ENCODE measurements at places on chromosomes 1 and 21.
A peak's percentile ranks its signal among the peaks of the same experiment; 100 is the strongest.

- DNase-seq: no peak
Observed at GRCh38 chr1:203179667-203180005, 4.0 kb upstream of the MYBPH start.

GRCh38 chr1:36938819-36939218, 95.5 kb downstream of the GRIK3 start:
- DNase-seq: no peak

DNA sequence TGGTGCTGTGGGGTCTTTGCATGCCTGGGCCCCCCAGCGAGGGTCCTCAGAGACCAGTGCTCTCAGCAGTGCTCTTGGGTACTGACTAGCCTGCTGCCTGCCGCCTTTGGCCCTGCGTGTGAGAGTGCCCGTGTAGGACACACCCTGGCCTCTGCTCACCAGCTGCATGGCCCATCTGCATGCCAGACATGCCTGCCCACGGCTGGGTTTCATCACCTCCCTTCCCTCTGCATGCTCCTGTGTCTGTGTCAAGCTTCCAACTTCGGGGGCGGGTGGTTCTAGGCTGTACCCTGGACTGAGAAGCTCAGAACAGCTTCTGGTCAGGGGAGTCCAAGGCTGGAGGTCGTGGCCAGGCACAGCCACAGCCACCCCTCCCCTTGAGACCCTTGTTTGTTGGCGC, 56.9 kb downstream of the PTPRF start:
- no peak for DNase-seq

DNA sequence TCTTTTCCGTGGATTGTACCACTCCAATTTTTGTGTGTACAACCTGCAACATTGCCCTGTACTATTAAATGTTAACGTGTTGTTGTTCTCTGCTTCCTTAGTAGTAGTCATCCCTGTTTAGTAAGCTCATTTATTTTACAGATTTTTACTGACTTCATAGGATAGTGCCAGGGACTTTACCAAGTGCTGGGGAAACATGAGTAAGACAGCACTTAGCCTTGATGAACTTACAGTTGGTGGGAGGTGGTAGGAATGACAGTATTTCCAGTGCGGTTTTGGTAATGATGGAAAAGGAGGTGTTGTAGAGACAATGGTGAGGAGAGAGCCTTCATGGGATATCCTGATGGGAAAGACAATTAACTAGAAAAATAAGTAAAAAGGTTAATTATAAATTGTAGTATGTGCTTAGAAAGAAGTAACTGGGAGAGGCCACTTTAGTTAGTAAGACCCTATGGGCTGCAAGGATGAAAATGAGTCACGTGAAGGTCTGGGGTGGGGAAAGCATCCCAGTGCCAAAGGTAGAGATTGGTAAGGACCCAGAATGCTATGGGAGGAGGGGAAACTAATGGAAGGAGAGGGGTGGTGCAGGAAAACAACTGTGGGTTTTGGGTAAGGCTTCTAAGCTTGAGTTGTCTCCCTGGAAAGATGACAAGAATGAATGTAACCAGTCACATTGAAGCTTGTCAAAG, 1.7 kb downstream of the RLF start:
- DNase-seq: no peak

GRCh38 chr1:183443011-183443410, 24.8 kb upstream of the NMNAT2 start:
- no peak for DNase-seq

DNA sequence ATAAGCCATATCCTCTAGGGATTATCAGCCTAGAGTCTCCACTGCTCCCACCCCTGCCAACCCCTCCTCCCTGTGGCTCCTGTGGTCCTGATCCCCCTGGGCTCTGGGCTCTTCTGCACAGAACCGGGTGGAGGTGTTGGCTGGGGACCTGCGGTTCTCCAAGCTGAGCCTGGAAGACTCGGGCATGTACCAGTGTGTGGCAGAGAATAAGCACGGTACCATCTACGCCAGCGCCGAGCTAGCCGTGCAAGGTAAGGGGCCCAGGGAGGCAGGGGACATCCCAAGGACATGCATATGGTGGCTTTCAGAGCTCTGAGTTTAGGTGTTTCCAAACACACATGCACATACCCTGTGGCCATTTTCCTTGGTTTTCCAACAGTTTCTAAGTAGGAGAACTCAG, 19.3 kb downstream of the CNTN2 start:
- no peak for DNase-seq

DNA sequence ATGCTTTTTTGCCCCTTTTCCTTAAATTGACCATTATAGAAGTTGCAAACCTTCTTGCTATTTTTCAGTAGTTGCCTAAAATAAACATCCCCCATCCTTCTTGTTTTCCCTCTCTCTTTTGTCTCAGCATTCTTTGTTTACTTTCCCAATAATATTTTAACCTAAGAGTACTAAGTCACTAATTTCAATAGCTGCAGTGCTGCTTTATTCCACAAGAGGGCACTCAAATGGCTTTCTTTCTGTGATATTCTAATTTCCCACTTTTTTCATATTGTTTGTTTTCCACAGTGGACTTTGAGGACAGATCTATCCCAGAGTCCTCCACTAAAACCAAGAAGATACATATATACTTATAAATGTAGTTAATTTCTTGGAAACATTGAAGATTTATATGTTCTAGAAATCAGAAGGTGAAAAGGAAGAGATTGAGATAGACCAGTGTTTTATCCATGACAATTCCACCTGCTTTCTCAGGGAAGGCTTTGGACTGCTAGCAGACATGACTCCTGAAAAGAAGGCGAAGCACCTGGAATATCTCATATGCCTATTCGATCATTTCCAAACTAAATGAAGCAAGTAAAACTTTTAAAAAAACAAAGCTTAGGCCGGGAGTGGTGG, 104.8 kb upstream of the GRIK1 start:
- peak; percentile 6 for DNase-seq

DNA sequence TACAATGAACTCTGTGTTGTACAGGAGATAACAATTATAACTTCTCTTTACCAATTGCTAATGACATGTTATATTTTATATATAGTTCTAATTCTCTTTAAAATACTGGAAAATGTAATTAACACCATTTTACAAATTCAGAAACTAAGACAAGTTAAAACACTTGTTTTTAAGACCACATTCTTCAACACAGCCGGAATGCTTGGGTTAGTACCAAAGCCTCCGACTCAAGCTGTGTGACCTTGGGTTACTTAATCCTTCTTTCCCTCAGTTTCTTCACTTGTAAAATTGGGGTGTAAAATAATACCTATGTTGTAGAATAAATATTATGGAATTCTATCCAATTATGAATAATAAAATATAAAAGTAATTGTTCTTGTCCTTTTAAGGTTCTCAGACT, 378.7 kb downstream of the USH2A start:
- DNase-seq: no peak

GRCh38 chr1:184974056-184974836, at the start of gene NIBAN1:
Gene NIBAN1, minus strand, starts transcription at chr1:184974508. Its CDS starts 152 bp downstream, at chr1:184974356.
- no peak for DNase-seq

- no peak for DNase-seq
Observed at GRCh38 chr1:3850857-3851256, 6.2 kb downstream of the CEP104 start.

DNA sequence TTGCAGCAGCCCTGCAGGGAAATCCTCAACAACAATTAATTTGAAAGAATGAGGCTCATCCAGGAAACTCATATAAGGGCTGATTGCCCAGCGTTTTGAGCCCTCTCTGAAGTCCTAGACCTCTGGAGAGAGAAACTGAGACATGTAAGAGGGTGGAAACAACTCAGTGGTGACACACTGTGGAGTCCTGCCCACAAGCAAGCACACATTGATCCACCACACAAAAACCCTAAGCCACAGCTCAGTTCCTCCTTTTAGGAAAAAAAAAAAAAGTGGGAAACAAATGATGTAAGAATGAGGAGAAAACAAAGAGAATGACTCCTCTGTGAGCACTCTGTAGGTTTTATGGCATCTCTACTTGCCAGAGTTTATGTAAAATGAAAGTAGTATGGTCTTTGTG, 22.9 kb upstream of the PLA2G5 start:
- no peak for DNase-seq

- DNase-seq: no peak
Observed at GRCh38 chr1:226586650-226587422, 38.3 kb downstream of the STUM start.

- no peak for DNase-seq
Observed at GRCh38 chr1:216032284-216032683, 391.0 kb downstream of the USH2A start.

DNA sequence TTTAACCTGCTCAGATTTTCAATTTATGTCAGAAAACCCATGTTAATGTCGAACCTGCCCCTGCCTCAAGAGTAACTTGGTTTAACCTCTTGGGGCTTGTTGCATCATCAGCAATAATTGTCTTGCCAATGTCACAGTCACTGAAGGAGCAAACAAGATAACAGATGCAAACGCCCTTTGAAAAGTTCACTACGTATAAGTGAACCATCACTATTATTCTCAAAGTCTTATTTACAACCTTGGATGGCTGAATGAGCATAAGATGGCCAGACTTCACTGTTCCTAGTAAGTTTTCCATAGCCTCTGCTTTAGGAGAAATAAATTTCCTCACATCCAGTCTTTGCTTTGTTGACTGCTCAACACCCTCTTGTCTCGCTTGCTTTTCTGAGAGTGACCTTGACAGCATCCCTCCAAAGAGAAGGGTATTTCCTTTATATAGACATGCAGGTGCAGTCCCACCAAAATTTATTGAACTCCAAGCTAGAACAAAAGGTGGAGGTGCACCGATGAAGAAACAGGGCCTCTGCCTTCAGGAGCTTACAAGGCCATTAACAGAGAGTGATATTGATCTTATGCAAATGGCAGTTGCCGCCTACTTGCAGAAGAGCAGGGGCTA, 749 bp upstream of the LRIG2 start:
- DNase-seq: no peak

- DNase-seq: no peak
Observed at GRCh38 chr1:219751870-219752507, 139.1 kb upstream of the ZC3H11B start.

- DNase-seq: no peak
Observed at GRCh38 chr1:171487038-171487437, 1.7 kb downstream of the PRRC2C start.

DNA sequence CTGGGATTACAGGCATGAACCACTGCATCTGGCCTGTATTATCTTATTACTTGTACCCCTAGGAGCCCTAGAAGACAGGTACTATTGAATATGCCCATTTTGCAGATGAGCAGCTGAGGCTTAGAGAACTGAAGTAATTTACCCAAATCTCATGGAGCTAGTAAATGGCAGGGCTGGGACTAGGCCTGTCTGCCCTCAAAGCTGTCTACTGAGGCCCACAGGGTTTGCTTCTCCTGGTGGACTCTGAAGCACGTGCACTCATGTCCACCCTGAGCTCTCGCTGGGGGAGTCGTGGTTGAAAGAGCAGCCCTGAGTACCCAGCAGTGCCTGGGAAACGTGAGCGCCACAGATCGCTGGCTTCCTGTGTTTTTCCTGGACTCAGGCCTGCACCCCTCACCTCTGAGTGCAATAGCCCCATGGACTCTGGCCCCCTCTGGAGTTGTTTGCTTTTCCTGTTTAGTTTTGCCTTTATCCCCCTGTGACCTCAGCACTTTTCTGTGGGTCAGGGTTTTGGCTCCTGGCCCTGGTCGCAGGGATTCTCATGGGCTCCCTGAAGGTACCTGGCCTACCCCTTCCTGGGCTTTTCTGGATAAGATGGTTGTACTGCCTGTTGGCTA, 52.4 kb downstream of the ARHGEF10L start:
- no peak for DNase-seq

Measured in fibroblast of skin of left quadriceps (primary cell).